ENCODE measurements at places on chromosomes 12 and 14. TPM values are rescaled to one million over a fixed set of nuclear protein-coding genes. Genes with fewer than 3 reads are reported as not detected.

The TMEM121 gene
- total RNA-seq, result not detected

The ERG28 gene
- 32.6 TPM for total RNA-seq

The KRT73 gene
- not detected for total RNA-seq

The KRT86 gene
- 0.15 TPM for total RNA-seq

The NELL2 gene
- total RNA-seq, result 54.2 TPM

The PKP2 gene
- 44.2 TPM for total RNA-seq

The GEMIN2 gene
- total RNA-seq, result 29.1 TPM

The ASCL1 gene
- total RNA-seq, result not detected

The LRP1-AS gene
- not detected for total RNA-seq

GRCh38 chr12:112419297-112420133 is 768 bp downstream of the PTPN11 start:
- no peak for DNase-seq

DNA sequence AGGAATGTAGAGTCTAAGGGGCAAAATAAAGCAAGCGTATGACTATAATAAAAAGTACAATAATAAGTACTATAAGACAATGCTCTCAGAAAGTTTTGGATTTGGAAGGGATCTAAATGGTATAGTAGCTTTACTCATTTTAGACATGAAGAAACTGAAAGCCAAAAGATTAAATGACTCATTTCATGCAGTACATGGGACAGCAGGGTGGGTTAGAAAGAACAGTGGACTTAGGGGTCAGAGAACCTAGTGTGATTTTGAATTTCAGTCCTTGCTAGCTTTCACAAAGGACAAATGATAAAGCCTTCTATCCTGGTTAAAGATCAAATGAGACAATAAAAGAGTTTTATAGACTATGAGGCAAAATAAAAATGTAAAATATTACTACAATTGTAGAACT is 6.8 kb upstream of the LEMD3 start:
- no peak for DNase-seq

DNA sequence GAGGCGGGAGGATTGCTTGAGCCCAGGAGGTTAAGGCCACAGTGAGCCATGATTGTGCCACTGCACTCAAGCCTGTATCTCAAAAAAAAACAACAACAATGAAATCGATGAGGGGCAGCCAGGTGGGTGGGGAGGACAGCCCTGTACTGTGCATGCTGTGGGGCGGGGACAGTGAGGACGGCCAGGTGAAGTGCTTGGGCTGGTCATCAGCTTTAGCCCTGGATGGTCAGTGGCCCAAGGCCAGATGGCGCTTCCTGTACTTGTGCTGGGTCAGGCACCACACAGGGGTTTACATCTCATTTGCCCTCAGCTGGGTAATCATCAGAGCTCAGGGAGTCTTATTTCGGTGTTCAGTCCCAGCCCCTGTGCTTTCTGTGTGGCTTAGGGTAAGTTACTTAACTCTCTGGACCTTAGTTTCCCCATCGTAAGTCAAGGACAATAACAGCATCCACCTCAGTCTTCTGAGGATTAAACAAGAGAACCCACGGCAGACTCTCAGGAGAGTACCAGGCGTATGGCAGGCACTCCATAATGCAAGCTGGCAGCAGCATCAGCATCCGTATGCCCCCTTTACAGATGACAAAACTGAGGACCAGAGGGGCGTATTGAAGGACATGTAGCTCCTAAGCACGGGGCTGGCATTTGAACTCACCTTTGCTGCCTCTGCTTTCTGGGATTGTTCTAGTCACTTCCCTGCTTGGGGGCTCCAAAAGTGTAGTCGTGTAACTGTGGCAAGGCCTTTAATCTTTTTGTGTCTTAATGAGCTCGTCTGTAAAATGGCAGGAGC is 71.9 kb downstream of the SLC25A47 start:
- DNase-seq, result no peak

DNA sequence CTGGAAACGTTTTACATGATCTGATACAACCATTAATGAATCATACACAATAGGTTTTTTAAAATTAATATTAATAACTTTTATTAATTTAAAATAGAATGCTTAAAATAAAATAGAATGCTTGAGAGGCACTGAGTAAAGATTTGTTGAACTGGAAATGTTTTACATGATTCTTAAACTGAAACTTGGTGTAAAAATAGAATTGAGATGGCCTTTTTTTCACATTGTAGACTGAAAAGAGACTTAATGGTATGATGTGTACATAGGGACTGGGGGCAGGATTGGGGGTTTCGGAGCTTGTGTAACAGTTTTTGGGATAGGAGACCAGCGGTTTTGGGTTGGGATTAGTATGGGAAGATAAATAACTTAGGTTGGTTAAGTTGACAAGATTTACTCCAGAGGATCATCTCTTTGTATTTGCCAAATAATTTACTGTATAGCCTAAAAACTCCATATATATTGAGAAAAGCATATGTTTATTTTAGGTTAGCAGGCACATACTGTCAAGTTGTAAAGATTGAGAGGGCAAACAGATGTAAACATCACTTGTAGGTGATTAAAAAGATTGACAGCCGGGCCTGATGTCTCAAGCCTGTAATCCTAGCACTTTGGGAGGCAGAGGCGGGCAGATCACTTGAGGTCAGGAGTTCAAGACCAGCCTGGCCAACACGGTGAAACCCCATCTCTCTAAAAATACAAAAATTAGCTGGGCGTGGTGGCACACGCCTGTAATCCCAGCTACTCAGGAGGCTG is 2.0 kb upstream of the ZNF410 start:
- no peak for DNase-seq

DNA sequence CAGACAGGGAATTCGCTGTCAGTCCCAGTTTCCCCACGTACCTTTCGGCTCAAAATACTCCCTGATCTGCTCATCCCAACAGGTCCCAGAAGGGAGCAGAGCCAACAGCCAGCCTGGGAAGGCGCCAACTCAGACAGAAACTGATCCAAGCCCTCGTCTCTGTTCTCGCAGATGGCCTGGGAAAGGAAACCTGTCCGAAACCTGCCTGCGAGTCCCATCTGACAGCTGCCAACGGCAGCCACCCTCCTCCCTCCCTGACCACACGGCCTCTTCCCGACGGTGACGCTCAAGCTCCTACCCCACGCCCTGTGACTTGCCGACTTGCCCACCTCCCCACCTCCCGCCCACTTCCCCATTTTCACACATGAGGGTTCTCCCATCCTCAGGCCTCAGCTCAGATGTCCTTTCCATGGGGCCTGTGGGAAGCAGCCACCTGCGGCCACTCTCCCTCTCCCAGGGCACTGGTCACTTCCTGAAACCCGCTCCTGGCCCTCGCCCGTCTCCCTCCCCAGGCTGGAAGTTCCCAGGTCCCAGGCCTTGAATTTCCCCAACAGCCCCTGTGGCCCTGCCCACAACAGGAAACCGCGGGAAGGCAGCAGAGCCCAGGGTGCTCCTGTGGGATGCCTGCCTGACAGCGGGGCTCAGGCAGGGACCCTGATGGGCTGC is 60.9 kb upstream of the FBRSL1 start:
- no peak for DNase-seq

- DNase-seq, result no peak
These were observed 6.1 kb upstream of the PAX9 start for GRCh38 chr14:36655571-36655962.
